Stimulated activated CD4-positive, alpha-beta T cell treated with anti-CD3 and anti-CD28 coated beads, Interleukin-12 subunit alpha, Interleukin-12 subunit beta, amount 100 ng/mL, for 24 hours (primary cell): ENCODE measurements at places on chromosomes 11 and 22.

DNA sequence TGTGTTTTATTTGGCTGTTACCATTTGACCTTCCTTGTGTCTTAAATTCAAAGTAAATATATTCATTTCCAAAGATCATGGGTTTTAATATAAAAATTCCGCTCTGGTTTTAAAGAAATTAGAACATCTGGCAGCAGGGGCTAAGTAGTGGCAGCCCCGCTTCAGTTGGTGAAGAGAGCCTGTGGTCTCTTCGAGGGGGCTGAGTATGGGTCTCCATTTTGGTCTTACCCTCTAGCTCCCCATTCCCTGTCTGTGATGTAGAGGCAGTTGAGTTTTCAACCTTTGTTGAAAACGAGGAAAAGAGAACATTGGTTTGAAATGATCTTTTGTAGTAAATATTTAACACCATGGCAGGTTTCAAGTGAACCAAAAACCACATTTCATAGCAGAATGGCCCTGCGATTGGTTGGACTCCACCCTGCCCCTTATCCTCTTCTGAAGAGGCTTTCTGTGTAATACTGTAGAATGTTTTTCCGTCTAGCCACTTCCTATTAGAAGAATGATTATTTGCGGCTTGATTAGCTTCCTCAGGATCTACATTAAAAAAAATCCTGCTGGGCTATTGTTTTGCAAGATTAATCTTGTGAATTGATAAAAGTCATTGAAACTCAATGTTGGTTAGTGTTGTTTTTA lies 17.7 kb downstream of the APLP2 start:
- no peak for DNase-seq

DNA sequence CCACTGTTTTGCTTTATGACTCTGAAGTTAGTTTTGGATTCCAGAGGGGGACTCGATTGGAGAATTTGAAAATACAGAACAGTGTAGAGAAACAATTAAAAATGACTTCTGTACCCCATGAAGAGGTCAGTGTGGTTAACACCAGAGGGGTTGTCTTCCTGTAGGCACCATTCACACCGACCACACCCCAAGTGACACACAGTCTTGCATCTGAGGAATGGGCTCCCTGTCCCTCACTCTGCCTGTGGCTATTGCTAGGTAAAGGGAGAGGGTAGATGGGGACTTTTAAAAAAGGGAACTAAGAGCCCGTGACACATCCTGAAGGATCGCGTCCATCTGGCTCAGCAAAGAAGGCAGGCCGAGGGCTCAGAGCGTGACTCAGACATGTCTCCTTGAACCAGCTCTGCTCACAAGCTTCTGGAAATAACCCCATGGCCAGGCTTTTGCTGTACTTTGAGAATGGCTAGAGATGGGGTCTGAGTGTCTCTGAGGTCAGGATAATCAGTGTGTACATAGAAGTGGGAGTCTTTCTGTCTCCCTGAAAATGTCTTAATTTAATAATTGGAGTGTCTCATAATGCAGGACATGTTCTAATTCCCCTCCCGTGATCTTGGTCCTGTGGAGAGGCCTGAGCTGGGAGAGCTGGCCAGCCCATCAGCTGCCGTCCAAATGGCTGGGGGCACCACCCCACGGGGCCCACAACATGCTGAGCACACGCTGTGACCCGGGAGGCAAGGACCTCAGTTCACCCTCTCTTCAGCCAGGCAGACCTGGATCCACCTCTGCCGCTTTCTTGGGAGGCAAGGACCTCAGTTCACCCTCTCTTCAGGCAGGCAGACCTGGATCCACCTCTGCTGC lies 39.3 kb downstream of the SGSM1 start:
- DNase-seq = no peak

DNA sequence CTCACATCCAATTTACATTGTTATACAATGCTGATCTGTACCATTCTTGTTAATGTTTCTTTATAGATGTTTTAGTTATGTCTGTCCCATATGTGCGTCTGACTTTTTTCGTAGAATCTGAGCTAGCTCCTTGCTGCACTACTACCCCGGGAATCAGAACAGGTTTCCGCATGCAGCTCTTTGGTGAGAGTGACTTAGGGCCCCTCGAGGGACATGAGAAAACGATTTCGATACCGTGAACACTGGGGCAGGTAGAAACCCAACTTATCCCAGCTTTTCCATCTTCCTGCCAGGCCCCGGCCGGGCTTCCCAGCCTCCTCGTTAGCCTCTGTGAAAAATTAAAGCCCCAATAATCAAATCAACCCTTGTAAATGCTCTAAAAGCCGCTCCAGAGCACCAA lies 23.4 kb upstream of the PKNOX2 start:
- no peak for DNase-seq

GRCh38 chr11:36510594-36510942 lies 496 bp upstream of the TRAF6 start:
- DNase-seq = no peak

DNA sequence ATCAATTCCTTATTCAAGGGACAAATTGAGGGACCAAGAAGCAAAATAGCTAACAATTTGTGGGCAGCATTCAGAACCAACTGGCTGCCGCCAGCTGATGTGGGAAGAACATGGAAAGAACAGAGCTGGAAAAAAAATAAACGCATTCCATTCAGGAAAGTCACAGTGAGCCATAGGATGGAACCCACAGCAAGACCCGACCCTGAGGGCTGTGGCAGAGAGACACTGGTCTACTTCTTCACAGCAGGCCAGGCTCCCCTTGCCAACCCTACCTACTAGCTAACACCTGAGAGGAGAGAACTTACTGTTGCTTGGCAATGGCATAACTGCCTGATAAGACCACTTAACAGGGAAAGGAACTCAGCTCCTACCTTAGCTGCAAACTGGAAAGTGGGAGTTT lies 123.5 kb upstream of the APOA1 start:
- DNase-seq = no peak

- DNase-seq = no peak
These were observed 102.2 kb downstream of the MICAL3 start for GRCh38 chr22:17921871-17922821.

- no peak for DNase-seq
These were observed 2.8 kb upstream of the ZNF195 start for GRCh38 chr11:3381794-3382193.

DNA sequence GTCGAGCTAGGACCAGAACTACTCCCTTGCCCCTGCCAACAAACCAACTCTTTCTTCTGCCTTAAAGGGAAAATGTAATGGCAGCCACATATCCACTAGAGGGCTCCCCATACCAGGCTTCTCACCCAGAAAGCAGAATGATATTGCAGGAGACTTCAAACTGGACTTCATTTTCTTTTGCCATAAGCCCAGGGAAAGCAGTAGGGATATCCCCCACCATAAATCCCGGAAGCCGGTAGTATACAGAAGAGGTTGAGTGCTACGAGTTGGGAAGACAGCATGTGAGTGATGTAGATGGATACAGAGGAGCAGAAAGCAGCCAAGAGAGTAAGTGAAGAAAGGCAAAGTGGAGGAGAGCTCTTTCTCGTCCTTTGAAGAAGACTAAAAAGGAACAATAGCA lies 12.1 kb downstream of the PLAAT5 start:
- DNase-seq = peak; percentile 11

DNA sequence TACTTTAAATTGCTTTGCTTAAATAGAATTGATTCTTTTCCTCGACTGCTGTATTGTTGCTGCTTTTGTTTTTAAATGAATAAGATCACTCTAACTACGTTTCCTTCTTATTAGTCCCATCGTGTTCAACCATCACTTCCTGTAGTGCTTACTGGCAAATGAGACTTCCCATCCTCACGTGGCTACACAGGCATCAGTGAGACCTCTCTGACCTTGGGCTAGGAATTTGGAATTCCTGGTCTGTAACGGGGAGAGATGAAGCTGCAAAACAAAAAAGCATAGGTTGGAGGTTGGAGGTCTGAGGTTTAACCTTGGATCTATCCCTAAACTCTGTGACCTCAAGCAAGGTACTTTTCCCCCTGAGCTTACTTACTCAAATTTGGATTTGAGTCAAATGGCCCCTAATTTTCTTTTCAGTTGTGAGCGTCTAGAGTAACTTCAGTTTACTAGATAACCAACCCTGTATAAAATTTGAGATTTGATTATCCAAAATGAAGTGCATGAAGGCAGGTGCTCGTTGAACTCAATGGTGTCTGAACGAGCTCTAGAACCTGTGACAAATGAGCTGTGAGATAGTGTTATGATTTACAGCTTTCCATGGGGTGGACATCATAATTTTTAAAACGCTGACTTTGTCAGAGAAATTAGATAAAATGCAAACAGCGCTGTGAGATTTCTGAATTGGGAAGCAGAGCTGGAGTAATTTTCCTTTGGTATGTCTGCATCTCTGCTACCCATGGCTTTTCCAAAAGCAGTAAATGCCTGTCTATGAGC lies 151.2 kb downstream of the DBX1 start:
- DNase-seq = no peak

DNA sequence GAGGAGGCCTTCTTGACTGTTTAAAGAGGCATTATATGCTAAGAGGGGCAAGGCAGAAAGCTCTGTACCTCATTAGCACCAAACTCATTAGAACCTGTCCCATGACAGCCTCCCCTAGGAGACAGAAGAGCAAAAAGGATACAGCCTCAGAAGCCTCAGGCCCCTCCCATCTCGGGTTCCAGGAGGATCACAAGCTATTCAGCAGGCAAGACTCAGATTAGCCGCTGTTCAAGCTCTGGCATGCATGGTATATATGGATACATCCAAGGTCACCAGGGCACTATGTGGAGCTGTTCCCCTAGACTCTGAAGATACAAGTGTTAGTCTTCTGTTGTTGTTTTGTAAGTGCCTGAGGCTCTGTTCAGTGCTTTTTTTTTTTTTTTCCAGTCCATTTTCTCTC lies 32.1 kb downstream of the ATXN10 start:
- DNase-seq = no peak

DNA sequence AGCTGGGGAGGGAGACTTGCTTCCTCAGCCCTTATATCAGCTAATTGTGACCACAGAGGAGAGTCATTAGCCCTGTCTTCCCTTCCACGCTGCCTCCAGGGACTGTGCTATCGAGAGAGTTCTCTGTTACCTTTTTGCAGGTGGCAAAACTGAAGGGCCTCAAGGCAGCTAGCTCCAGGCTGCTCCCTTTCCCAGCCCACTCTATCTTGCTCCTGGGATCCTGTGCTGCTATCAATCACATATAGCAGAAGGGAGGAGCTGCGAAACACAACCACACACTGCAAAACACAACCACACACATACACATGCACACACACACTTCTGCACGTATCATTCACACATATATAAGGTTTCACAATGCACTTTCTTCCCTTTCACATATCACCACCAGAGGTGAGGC lies 205.3 kb upstream of the MTNR1B start:
- no peak for DNase-seq

- no peak for DNase-seq
These were observed 18.4 kb upstream of the TLCD5 start for GRCh38 chr11:120306519-120307242.

GRCh38 chr11:123265951-123266350 lies 70.9 kb upstream of the CLMP start:
- DNase-seq = no peak

GRCh38 chr11:46560300-46560991 lies 33.4 kb downstream of the AMBRA1 start:
- DNase-seq = no peak

DNA sequence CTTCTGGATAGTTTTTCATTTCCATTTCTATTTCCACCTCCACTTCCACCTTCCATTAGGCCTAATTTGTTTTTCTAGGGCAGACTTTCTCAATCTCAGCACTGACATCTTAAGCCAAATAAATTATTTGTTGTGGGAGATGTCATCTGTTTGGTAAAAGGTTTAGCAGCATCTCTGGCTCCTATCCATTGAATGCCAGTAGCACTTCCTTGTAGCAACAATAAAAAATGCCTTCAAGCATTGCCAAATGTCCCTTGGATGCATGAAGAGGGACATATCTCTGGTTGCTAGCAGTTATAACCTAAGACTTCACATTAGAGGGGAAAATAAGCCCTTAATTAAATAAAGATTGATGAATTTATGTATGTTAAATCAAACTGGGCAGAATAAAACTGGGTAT lies 1.9 kb downstream of the OR52A5 start:
- no peak for DNase-seq

DNA sequence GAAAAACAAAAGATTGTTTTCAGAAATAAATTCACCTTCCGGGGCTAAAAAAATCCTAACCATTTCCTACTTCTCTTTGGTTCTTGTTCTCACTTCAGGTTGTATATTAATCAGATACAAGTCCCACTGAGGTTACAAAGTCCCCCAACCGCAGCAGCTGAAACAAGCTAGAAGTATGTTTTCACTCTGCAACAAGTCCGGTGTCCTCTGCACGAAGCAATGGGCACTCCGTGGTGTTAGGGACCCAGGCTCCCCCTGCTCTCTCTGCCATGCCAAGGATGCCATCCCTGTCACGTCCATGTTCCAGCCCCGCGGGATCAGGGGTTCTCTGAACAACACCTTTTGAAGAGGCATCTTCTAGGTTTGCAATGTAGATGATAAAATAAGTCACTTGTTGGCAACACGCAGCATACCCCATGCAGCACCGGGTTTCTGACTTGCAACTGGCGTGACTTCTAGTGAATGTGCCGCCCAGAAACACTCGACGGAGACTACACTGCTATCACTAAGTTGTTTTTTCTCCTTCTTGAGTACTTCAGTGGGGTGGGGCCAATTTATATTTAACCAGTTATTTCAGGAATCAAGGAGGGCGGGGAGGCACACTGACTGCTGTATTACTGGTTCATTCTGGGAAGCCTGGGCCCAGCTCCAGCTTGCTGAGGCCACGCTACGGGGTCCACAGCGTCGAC lies 25.4 kb upstream of the GSTP1 start:
- no peak for DNase-seq

GRCh38 chr22:39655831-39656230 lies 85.3 kb downstream of the CACNA1I start:
- DNase-seq = no peak

- DNase-seq = no peak
These were observed 91.9 kb downstream of the GRAMD1B start for GRCh38 chr11:123521930-123522329.

- DNase-seq = no peak
These were observed 390.1 kb downstream of the CTTN start for GRCh38 chr11:70788248-70789022.

GRCh38 chr11:10925149-10925926 lies 67.5 kb upstream of the ZBED5 start:
- DNase-seq = no peak

- no peak for DNase-seq
These were observed 11.6 kb downstream of the MED19 start for GRCh38 chr11:57700425-57700824.

DNA sequence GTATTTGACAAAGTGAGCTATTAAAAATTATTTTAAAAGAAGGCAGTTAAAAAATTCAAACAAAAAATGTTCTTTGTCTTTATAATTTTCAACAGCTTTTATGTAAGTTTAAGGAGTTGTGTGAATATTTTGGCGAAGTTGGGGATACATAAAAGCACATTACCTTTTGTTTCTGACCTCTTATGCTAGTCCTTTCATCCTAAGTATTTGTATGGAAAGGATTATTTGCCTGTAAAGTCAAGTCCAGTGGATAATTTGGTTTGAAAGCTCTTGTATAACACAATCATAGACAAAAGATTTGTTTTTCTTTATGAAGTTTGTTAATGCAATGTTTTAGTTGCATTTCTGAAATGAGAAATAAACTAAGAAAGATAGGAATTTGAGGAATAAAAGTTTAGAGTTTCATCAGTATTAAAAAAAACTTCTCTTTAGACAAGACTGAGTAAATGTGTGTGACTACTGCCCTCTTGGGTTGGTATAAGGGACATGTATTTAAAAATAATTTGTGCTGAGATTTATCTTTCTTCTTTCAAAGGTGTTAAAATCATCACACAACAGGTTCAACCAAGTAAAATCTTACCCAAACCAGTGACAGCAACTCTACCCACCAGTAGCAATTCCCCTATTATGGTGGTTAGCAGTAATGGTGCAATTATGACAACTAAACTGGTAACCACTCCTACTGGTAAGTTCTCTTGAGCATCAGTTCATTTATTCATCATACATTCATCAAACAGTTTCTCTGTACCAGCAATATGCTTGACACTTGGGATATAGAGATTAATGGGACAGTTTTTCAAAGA lies 68.2 kb downstream of the EMSY start:
- no peak for DNase-seq
